NCI-H2081 (cell line): ENCODE measurements at places on chromosomes 1 and 21.

DNA sequence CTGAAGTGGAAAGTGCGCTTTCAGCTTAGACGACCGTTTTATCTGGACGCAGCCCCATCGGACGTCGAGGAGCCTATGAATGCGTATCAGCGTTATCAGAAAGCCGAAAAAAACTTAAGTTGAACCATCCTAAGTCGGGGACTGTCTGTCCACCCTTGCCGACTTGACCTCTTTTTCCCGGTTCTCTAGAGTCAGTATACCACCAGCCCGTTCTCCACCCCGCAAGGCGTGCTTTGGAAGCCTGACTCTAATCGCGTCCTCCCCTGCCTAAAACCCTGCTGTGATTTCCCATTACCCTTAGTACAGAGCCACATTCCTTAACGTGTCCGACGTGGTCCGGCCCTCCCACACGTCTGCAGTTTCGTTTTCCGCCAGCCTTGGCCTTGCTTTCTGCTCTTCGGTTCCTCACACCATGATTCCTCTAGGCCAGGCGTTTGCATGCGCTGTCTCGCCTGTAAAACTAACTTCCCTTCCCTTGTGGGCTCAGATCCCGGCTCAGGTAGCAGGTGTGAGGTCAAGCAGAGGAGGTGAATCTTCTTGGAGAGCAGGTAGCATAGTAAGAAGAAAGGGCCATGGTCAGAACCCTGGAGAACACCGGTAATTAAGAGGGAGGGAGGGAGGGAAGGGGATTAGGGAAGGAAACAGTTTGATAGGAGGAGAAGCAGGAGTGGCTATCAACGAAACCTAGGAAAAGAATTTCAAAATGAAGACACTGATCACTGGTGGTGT, 865 bp downstream of the ADPRS start:
- no peak for DNase-seq

DNA sequence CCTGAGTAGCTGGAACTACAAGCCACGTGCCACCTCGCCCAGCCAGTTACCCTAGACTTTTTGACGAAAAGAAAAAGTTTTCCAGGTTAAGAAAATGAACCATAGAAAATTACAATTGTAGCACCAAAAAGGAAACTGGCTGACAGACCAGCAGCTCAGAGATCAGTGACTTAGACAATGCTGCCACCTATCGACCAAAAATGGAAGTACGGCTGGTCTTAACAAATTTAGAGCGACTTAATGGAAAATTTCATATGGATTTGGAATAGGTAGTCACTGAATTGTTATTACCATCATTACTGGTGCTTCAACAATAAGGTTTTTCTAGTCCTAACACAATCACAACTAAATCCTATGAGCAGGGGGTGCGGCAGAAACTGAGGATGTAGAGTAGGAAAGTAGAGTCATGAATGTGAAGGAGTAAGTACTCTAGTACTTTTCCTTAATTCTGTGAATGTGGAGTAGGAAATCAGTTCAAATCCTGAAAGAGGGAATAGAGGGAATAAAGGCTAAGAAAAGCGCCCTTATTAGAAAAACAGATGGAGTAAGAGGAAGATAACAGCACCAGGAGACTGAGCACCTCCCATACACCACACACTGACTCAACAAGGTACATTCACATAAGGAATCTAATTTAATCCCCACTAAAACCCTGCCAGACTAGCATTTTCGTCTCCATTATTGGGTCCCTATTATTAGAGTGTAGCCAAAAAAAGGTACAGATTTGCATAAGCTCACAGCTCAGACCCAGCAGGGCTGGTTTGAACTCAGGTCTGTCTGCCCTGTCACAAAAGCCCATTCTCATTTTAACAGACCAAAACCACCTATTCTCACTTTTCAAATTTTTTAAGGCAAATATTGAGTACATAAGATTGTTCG, 37.9 kb upstream of the MGST3 start:
- peak; percentile 76 for DNase-seq

GRCh38 chr1:213061263-213061662, 10.2 kb downstream of the RPS6KC1 start:
- peak; percentile 27 for DNase-seq

GRCh38 chr1:112144733-112145426, 155.4 kb upstream of the KCND3 start:
- peak; percentile 20 for DNase-seq

- DNase-seq: no peak
Observed at GRCh38 chr1:234393190-234393589, 19.9 kb downstream of the COA6 start.

GRCh38 chr1:100353988-100354387, 1.7 kb downstream of the CDC14A start:
- no peak for DNase-seq

DNA sequence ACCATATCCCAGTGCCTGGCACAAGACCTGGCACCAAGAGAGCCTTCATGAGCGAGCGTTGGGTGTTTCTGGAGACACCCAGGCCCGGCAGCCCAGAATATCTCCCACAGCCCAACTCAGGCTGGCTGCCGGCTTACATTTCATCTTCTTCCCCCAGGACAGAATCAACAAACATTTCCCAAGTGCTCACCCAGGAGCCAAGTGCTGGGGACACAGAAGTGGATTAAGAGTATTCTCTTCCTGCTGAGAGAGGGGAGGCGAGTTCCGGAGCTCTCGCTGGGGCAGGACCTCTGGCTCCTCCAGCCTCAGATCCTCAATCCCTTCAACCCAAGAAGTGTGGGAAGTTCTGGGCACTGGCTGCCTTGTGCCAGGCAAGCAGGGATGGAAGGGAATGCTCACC, 23.6 kb downstream of the IFFO2 start:
- DNase-seq: no peak

DNA sequence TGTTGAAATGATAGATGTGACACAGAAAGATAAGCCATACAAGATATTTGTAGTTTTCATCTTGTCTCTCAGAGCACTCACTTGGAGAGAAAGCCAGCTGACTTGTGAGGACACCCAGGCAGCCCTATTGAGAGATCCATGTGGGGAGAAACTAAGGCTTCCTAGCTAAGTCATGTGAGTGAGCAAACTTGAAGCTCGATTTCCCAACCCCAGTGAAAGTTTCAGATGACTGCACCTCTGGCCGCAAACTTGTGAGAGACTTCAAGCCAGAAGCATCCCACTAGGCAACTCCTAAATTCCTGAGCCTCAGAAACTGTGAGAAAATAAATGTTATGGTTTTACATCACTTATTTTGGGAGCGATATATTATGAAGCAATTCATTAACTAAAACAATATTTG, 832.3 kb downstream of the LTN1 start:
- no peak for DNase-seq

DNA sequence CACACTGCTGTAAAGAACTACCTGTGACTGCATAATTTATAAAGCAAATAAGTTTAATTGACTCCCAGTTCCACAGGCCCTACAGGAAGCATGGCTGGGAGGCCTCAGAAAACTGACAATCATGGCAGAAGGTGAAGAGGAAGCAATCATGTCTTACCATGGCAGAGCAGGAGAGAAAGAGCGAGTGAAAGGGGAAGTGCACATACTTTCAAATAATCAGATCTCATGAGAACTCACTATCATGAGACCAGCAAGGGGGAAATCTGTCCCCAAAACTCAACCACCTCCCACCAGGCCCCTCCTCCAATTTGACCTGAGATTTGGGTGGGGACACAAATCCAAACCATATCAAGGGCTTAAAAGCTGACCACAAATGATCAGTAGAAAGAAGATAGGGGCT, 493.2 kb downstream of the PTPRC start:
- peak; percentile 9 for DNase-seq

DNA sequence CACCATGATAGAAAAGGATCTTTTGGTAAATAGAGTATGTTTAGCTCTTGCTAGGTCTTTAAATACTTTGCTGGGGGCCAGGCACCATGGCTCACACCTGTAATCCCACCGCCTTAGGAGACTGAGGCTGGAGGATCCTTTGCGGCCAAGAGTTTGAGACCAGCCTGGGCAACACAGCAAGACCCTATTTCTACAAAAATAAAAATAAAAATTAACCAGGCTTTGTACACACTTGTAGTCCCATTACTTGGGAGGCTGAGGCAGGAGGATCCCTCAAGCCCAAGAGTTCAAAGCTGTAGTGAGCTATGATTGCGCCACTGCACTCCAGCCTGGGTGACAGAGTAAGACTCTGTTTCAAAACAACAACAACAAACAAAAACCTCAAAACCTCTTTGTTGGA, 1.1 kb upstream of the KCNE2 start:
- no peak for DNase-seq

- no peak for DNase-seq
Observed at GRCh38 chr1:43524804-43525203, 5.9 kb upstream of the PTPRF start.

- DNase-seq: no peak
Observed at GRCh38 chr21:45416620-45417019, 11.7 kb downstream of the COL18A1 start.

DNA sequence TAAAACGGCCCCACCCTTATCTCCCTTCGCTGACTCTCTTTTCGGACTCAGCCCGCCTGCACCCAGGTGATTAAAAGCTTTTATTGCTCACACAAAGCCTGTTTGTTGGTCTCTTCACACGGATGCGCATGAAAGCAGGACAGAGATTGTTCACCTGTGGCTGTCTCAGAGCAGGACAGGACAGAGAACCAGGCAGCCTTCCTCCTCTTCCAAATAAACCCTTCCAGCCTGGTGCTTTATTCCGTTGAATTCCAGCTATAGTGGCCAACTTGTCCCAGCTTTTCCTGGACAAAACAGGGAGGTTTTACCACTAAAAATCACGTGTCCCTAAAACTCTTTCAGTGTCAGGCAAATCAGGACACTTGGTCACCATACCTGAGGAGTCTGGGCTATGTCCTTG, 9.5 kb upstream of the DMRTB1 start:
- no peak for DNase-seq

DNA sequence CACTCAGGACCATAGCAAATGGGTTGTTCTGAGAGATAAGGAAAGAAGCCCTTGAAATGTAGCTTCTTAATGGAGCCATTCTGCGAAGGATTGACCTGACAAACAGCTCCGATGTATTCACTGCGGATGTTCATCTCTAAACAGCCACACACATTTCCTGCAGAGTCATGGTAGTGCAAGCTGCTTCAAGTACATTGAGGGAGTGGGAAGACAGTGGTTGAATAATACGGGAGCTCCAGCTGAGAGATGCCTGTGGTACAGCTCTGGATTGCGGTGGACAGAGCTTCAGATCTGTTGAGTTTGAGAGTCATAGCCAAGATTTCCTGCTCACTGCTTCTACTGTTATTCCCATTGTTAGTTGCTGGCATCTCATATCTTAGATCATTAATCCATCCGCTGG, 86.6 kb downstream of the ZBTB18 start:
- DNase-seq: no peak

DNA sequence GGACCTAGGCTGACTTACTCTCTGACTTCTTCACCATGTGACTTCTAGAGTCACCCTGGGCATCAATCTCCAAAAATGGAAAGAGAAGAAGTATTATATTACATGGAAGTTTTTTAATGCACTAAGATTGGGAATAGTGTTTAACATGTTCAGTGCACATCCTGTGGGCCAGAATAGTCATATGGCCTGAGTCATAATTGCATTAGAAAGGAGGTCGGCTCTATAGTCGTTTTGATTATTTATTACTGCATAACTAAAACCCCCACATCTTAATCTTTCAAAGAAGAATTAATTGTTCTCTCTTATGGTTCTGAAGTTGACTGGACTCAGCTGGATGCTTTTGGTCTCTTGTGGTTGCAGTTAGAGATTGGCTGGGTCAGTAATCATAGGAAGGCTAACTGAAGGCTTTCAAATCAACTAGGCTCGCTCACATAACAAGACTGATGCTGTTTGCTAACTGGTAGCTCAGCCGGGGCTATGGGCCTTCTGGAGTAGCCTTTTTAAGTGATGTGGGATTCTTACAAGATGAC, 810.6 kb upstream of the ADGRL4 start:
- DNase-seq: no peak

DNA sequence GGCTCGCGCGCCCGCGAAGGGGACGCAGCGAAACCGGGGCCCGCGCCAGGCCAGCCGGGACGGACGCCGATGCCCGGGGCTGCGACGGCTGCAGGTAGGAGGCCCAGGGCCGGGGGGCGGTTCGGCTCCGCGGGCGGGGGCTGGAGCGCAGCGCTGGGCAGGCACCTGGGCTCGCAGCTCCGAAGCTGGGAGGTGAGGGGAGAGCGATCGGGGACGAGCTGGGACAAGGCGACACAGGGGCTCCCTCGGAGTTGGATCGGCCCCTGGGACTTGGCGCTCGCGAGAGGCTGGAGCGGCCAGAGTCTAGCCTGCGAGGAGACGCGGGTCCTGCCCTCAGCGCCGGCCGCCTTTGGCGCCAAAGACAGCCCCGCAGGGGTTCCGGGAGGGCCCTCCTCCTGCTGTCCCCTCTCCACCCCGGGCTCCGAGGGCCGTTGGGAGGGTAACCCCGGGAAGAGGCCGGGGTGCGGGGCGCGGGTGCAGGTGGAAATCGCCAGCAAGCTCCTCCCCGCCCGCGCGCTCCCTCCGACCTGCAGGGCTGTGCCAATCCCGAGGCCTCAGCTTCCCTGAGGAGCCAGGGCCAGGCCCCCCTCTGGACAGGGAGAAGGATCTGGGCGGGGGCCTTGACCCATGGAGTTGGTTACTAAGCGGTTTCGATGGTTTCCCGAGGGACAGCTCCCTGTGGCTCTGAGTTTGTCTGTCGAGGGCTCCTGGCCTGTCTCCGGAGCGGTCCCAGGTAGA, 401 bp downstream of the TP73 start:
- no peak for DNase-seq

DNA sequence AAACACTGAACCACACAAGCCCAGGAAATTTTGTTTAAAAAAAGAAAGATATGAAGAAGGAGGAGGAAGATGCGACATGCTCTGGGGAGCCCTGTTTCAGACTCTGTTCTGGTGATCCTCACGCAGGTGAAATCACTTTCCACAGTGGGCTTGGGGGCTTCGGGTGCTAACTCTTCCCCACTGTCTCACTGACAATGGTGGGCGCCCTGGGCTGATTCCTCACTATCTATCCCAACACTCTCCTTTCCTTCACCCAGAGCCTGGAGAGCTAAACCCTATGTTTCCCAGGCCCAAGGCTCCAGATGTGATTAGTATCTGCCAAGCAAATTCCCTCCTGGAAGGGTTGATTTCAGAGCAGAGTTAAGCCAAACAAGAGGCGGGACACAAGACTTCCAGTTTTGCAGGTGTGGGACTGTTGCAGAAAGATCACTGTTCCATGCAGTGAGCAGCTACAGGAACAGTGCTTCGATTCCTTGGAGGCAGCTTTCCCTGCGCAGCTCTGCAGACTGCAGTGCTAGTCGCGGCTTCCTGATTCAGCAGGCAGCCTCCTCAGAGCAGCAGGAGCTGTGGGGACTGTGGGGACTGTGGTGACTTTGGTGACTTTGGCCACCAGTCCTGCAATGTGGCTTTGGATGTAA, 168.3 kb downstream of the RHOU start:
- no peak for DNase-seq

- no peak for DNase-seq
Observed at GRCh38 chr1:8962812-8963530, 17.3 kb downstream of the CA6 start.

DNA sequence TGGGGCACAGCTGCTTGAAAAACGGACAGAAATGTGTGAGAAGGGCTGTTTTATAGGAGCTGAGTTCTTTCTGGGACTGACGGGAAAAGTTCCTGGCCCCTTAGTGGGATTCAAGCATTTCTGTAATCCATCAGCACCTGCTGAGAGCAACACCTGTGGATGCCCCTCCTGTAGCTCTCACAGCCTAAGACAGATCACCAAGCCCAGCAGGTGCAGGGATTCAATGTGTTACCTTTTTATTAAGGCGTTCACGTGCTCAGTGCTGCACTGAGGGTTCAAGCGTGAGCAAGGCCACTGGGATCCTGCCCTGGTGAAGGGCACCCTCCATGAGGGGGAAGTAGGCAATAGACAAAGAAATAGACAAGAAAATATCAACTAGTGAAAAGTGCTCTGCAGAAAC, 14.9 kb downstream of the OLFML2B start:
- no peak for DNase-seq

- DNase-seq: peak; percentile 78
Observed at GRCh38 chr1:150066838-150067183, 765 bp upstream of the VPS45 start.
